Non-pigmented ciliary epithelial cell (primary cell): ENCODE measurements at places on chromosomes 5 and 9.

- no peak for DNase-seq
These were observed 146.9 kb upstream of the TLX3 start for GRCh38 chr5:171162165-171162564.

DNA sequence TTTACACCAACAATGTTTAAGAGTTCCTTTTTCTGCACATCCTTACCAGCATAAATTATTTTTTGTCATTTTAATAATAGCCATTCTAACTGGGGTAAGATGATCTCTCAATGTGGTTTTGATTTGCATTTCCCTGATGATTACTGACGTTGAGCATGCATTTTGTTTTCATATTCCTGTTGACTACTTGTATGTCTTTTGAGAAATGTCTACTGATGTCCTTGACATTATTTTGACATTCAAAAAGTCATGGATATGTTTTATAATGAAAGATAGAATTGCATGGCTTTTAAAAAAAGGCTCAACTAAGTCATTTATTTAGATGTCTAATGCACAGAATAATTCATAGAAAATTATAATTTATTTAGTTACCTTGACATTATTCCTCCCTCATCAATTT is 381.6 kb upstream of the C9orf72 start:
- DNase-seq = no peak

DNA sequence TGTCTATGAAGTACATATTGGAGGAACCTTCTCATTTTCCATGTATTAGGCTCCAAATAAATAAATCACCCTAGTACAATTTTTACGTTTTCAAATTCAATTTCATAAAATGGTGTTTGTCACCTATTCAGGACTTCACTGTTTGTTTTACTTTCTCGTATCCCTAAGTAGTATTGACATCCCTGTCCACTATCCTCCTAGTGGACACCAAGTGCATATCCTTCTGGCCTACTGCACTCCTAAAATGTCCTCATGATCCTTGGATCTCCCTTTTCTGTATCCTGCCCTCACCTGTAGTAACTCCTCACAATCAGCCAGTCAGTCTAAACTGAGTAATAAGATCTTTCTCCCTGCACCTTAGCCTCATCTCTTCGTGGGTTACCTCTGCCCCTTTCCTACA is 539.9 kb downstream of the DMRTA1 start:
- DNase-seq = no peak

GRCh38 chr9:130672466-130672865 is 8.1 kb downstream of the PRDM12 start:
- DNase-seq = no peak

DNA sequence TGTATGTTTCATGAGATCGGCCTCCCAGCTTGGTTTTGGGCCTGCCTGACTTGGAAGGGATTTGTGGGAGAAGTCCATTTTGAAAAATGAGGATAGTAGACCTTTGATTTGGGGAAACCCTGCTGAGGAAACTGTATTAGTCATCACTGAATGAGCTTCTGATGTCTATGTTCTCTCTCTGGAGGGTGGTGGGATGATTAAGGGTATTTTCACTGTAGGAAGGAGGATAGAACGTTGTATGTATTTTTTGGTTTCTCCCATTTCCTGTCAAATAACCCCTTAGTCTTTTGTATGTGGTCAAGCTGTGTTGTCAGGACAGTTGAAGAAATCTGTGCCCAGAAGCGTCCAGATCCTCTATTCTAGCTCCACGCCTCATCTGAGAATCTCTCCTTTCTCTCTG is 151.9 kb downstream of the INSYN2B start:
- no peak for DNase-seq

DNA sequence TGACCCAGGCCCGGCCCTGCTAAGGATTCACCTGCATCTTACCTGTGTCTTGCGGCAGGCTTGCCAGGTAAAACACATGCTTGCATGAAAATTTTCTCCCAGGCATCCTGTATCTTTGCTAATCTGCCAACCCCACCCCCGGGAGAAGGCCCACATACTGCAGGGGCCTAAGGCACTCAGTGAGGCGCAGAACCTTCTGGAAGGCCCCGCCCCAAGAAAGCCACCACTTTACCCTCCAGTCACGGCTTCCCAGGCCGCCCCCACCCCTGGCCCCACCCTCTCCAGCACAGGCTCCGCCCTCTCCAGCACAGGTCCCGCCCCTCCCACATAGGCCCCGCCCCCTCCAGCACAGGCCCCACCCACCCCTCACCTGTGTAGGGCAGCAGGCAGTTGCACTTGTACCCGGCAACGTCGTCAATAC is 29.8 kb upstream of the SEC16A start:
- no peak for DNase-seq

DNA sequence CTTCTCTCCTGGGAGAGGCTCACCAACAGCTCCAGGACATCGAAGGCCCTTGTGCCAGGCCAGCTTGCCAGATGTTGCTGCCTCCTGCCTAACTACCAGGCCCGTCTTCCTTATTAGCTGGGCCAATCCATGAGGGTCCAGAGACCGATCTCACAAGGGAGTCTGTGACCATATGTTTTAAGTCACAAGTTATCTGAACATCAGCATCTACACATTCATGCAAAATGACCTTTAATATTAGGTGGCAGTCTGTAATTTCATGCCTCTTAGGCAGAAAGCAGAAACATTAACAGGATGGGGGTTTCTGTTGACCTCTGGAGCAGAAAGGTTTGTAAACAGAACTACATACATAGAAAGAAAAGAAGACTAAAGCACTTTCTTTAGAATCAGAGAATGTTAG is 75.1 kb upstream of the SLC25A51 start:
- DNase-seq = no peak

DNA sequence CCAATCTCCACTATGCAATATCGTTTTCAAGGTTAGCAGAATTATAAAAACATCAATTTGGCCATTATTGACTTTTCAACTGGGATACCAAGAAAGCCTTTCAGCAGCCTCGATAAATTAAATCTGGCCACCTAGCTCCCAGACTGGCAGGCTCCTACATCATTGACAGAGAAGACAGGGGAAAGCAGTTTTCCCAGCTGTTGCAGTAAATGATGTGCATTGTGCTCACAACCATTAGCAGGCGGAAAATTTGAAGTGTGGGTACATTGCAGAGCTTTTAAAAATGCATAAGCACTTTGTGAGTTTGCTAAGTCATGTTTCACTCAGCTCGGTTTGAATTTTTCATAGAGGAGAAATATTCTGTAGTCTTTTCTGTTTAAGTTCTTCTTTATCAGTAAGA is 297.9 kb downstream of the KCTD16 start:
- no peak for DNase-seq

- DNase-seq = no peak
These were observed 29.2 kb upstream of the SEMA4D start for GRCh38 chr9:89527084-89527483.

DNA sequence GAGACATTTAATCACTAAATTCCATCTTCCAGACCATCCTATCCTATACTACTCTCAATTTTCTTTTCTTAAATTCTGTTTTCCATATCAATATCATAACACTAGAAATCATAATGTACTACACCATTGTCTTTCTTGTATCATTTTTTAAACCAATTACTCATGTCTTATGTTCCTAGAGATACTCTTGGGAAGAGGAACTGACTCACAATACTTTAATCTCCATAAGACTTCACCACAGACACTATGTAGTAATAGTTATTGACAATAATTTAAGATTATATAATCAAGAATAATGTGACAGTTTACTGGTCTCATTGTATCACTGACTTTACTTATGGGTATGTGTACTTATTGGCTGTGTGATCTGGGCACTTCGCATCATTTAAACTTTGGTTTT is 43.8 kb downstream of the PCDHGC5 start:
- DNase-seq = no peak

DNA sequence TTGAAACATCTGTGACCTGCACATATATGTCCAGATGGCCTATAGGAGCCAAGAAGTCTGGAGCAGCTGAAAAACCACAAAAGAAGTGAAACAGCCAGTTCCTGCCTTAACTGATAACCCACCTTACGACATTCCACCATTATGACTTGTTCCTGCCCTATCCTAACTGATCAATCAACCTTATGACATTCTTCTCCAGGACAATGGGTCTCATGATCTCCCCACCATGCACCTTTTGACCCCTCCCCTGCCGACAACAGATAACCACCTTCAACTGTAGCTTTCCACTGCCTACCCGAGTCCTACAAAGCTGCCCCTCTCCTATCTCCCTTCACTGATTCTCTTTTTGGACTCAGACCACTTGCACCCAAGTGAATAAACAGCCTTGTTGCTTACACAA is 233.8 kb downstream of the CCDC171 start:
- no peak for DNase-seq

DNA sequence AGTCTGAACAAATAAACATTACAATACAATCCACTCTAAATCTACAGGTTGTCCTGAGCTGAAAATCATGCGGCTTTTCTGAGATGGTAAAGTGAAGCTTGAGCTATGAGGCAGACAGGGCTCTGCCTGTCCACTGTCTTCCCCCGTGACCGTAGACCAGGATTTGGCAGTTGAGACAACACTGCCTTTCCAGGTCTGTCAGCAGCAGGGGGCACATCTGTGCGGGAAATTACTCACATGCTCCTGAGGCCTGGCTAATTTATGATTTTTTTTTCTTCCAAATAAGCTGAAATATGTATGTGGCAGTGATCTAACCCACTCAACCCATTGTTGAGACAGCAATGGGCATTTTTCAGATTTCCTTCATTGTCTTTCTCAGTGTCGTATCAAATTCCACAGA is 307.9 kb downstream of the FBXL7 start:
- DNase-seq = peak; percentile 32

DNA sequence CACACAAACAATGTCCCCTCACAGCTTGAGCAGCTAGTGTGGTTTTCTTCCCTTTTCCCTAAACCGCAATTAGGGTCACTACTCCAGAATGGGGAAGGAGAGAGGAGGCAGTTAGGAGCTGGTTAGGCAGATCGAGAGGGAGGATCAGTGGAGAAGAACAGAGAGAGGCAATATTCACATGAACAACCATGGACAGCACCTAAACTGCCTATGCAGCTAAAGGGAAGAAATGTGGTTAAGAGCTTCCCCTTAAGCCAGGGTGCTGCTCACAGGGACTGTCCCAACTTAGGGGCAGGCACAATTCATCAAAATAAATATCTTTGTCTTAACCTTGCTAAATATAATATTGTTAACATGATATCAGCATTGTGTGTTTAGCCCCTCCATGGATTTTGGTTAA is 359.3 kb upstream of the CDH18 start:
- no peak for DNase-seq

GRCh38 chr5:137833463-137833862 is 34.2 kb upstream of the MYOT start:
- DNase-seq = peak; percentile 71

- DNase-seq = no peak
These were observed 10.2 kb upstream of the GPR150 start for GRCh38 chr5:95609711-95610110.

DNA sequence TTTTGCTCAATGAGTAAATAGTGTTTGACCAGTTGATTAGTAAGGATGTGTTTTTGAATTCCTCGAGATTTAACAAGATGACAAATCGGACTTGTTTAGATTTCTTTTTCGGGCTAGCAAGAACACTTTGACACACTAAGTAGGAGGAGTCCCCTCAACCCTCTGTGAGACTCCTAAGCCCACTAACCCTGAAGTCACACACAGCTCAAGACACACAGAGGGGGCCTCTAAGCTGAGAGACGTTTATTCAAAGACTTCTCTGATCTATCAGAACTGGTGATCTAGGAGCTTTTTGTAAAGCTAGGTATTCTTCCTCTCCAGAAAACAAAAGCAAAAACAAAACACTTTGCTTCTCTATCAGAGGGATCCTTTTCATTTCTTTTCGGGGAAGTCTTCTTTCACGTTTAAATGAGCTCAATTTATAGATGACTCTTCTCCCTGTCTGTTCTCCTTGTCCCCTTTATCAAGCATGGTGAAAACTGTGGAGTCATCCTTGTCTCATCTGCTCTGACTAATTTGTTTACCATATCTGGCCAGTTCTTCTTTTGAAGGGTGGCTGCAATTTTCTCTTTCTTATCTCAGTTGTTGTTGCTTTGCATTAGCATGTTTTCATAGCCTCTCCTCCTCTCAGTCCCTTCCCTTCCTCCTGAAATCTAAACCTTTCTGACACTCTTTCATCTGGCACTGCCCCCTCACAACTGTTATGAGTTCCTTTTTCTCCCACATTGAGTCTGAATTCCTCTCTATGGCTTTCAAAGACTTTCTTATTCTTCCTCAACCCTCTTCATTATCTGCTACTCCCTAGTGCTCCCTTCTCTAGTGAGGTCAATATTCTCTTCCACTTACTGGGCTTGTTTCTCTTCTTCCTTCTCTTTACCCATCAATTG is 68.5 kb upstream of the RAI14 start:
- no peak for DNase-seq

DNA sequence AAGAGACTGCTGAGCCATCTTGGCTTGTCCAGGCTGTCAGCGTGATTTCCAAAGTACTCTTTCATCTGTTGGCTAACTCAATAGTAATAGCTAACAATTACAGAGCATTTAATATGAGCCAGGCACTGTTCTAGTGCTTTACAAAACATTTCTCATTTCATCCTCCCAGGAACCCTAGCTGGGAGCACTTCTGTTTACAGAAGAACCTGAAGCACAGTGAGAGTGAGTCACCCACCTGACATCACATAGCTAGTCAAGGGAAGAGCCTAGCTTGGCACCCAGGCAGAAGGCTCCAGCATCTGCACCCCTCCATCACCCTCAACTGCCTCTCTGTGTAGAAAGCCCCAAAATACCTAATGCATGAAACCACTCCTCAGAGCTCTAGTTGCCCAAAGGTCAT is 57.5 kb upstream of the IQGAP2 start:
- no peak for DNase-seq
